ENCODE measurements at places on chromosomes 7 and 10.
A peak's percentile ranks its signal among the peaks of the same experiment; 100 is the strongest.

DNA sequence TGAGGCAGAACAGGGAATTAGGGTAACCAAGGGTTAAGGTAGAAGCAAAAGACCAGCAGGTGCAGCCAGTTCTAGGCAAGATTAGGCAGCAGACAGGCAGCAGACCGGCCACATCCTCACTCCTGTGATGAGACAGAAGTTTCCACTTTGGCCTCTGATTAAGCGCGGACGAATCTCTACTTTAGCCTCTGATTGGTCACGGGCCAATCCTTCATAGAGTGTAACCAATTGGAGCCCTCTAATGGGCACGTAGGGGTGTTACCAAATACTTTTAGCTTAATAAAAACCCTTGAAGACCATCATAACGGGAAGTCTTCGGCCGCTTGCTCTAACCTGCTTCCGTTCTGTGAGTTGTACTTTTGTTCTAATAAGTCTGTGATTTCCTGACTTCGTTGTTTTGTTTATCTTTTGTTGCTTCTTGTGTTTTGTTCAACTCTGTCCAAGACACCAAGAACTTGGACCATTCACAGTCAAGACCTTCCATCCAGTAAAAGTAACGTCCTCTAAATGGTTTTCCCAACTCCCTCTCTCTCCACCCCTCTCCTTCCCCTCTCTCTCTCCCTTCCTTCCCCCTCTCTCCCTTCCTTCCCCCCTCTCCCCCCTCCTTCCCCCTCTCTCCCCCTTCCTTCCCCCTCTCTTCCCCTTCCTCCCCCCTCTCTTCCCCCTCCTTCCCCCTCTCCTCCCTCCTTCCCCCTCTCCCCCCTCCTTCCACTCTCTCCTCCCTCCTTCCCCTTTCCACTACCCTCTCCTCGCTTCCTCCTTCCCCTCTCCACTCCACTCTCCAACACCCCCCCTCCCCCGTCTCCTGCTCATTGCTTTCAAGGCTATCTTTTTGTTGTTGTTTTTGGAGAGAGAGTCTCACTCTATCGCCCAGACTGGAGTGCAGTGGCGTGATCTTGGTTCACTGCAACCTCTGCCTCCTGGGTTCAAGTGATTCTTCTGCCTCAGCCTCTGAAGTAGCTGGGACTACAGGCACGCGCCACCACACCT is 13.2 kb upstream of the MALSU1 start:
- DNase-seq: peak; percentile 39

- no peak for DNase-seq
Observed at GRCh38 chr7:867001-867405, 9.4 kb upstream of the GET4 start.

- DNase-seq: no peak
Observed at GRCh38 chr7:142134909-142135308, 23.4 kb downstream of the MGAM2 start.

GRCh38 chr10:21080261-21080660 is 183.2 kb upstream of the NEBL start:
- no peak for DNase-seq

- no peak for DNase-seq
Observed at GRCh38 chr10:132104471-132105301, 38.9 kb downstream of the JAKMIP3 start.

DNA sequence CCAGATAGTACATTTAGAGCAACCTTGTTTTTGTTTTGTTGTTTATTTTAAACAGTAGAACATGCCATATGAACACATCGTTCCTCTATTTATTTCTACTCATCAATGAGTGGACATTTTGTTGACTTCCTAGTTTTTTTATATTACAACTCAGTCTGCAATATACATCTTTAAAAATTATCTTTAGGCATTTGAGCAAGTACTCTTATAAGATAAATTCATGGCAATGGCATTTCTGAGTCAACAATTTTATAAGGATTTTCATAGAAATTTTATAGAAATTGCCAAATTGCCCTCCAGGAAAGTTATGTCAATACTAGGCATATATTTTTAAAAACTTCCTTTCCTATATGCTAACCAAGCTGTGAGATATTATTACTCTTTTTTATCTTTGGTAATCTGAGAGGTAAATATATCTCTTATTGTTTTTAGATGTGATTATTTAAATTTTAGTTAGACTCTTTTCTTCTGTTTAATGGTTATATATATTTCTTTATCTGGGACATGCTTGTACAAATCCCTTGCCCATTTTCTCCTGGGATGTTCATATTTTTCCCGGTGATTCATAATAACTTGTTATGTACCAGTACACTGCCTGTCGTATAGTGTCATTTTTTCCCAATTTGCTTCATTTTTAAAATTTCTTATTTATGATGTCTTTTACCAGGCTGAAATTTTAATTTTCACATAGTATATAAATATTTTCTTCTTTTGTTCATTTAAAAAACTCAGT is 50.5 kb downstream of the FZD1 start:
- no peak for DNase-seq

DNA sequence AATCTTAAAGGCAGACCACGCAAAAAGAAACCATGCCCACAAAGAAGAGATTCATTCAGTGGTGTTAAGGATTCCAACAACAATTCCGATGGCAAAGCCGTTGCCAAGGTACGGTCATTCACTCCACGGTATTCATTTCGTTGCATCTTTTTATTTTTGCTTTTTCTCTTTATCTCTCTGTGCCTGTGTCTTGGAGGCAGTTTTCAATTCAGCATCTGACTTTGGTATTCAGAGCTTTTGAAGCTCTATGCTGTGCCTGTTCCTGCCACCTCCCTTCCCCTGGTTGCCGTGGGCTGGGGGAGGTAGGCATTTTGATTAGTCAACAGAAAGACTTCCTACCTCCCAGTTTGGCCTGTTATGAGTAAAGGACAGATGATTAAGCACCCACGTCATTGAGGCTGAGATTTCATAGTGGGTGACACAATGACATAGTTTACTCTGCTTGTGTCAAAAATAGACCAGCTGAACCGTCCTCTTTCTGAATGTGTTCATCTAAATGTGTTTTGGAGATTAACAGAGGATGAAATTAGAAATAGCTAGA is 149.5 kb downstream of the ARID5B start:
- no peak for DNase-seq

DNA sequence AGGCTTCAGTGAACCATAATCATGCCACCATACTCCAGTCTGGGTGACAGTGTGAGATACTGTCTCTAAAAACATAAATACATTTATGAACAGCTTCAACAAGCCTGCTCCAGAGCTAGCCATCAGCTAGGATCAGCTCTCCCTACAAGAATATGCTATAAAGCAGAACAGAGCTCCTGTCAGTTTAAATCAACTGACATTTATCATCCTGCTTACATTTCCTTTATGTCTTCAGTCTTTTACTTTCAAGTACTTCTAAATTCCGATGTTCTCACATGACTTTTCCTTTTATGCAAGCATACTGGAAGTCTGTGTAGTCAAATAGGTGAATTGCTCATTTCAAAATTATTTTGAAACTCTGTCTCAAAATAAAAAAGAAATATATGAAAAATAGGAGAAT is 64.6 kb downstream of the COA1 start:
- DNase-seq: no peak

- DNase-seq: no peak
Observed at GRCh38 chr7:114534953-114535352, 120.3 kb downstream of the FOXP2 start.

DNA sequence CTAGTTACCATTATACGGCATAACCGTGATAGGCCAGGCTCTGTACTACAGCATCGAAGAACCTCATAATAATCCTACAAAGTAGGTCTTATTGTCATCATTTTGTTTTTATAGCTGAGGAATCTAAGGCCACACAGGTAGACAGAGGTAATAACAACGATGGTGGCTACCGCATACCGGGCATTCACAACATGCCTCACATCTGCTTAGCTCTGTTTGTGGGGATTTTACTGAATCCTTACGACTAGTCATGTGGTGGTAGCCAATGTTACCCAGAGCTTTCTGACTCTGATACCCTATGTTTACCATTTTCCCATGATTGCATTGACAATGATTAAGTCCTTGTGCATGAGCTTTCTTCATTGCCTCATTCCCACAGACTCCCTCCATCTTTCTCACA is 269.4 kb downstream of the TCF7L2 start:
- DNase-seq: peak; percentile 60

DNA sequence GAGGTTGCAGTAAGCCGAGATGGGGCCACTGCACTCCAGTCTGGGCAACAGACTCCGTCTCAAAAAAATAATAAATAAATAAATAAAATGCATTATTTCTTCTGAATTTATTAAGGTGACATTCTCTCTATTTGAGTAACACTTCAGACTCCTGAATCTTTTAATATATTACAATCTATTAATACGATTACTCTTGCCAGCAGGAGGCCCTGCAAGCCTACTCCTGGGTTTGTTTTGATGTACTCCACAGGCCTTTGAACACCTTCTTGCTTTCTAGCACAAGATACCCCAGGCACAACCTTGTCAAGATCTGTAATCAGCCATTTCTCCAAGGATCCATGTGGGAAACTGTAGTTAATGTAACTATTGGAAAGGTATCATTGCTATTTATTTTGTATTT is 63.5 kb downstream of the COBL start:
- peak; percentile 25 for DNase-seq

- no peak for DNase-seq
Observed at GRCh38 chr10:126221874-126222273, 166.4 kb downstream of the ADAM12 start.

DNA sequence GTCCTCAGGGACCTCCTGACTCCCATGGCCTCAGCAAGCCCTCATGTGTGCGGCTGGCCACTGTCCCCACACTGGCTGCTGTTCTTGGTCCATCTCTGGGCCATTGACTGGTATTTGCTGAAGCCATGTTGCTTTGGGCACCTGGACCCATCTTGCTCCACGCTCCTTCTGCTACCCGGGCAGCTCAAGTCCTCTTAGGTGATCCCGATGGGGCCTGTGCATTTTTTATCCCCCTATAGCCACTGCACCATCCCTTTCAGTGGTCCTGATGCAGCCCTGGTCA is 16.7 kb downstream of the RAMP3 start:
- DNase-seq: no peak

GRCh38 chr7:27160145-27160545 is 3.7 kb upstream of the HOXA7 start:
- peak; percentile 46 for DNase-seq

- DNase-seq: no peak
Observed at GRCh38 chr7:12771378-12771877, 84.0 kb downstream of the ARL4A start.

- no peak for DNase-seq
Observed at GRCh38 chr10:20075713-20076112, 259.5 kb downstream of the PLXDC2 start.

GRCh38 chr7:108463613-108464012 is 7.4 kb upstream of the NRCAM start:
- no peak for DNase-seq

DNA sequence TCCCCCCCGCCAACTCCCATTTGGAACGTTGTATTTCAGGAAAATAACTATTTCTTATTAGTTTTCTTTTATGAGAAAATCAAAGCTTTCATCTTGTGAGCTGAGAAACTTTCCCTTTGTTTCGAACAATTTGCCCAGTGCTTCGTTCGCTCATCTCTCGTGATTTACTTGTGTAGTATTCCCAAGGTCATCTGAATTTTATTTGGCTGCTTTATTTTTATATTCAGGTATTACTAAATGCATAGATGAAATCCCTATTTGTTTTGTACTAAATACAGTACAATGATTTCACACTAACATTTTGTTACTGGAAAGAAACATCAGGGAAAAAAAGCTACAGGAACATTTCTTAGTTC is 12.0 kb upstream of the EBLN1 start:
- DNase-seq: no peak

- DNase-seq: no peak
Observed at GRCh38 chr10:120360571-120360970, 96.5 kb upstream of the PLPP4 start.

DNA sequence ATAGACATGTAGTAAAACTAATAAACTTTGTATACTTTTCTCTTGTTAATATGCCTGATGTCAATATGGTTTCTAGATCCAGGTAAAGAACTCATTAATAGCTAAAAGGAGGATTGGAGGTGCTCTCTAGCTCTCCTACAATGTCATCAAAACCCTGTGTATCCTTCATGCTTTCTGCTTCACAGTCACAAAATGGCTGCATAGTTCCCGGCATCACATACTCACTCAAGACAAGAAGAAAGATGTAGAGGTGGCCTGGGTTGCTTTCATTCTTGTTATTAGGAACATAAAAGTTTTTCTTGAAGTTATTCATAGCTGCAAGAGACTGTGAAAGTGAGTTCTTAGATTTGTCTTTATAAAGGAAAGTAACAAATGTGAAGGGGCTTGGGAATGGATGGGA is 149.7 kb upstream of the EEPD1 start:
- DNase-seq: no peak

GRCh38 chr7:142817506-142817905 is 37.4 kb upstream of the EPHB6 start:
- DNase-seq: no peak

DNA sequence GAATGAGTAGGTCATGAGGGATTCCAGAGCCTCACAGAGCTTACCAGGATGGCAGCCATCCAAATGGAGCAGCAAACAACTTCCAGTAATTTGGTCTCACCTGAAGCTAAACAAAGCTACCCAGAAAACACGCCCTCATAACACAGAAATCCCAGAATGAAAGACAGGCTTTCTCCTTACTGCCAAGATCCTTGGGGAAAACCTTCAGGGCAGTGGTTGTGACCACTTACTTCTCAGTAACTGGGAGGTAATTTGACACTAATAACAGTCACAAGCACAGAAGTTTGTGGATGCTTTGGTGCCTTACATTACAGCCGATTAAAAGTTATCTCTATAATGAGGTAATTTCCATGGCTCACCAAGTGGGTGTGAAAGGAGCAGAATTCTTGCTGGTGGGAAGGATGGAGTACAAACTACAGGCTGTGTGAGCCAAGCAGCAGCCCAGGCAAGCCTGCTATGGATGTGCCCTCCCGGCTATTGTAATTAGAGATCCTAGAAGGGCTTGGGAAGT is 10.4 kb downstream of the WDR91 start:
- no peak for DNase-seq

GRCh38 chr10:47047127-47047504 is 135.9 kb downstream of the PTPN20 start:
- DNase-seq: peak; percentile 43

DNA sequence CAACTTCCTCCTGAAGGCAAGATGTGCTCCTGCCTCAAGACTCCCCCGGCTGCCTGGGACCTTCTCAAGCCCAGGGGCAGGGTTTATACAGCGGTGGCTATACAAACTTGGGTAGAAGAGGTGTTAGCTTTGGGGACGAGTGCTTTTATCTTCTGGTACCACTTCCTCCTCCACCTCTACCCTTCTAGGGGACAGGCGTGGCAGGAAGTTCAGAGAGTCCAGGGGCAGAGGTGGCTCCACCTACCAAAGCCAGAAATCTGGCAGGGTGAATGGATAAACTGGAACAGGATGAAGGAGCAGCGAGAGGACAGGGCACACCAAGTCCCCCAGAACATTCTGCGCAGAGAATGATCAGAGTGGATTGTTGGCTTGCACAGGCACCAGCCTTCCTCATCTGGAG is 24.0 kb upstream of the TM9SF3 start:
- no peak for DNase-seq

GRCh38 chr7:82142263-82142864 is 301.2 kb downstream of the CACNA2D1 start:
- no peak for DNase-seq

GRCh38 chr10:132974249-132974796 is 32.0 kb upstream of the CFAP46 start:
- no peak for DNase-seq

All from endodermal cell (in vitro differentiated cells).